ENCODE measurements at places on chromosomes 3 and 15. TPM values are rescaled to one million over a fixed set of nuclear protein-coding genes. Genes with fewer than 3 reads are reported as not detected.

Gene PARP6
- 41.0 TPM for total RNA-seq

Gene GOLGA8G
- total RNA-seq, result not detected

Gene RBP2
- total RNA-seq, result not detected

Gene IL16
- 1.2 TPM for total RNA-seq

Gene INO80
- 10.7 TPM for total RNA-seq

Gene UBE2E2
- 59.2 TPM for total RNA-seq

Gene SLC28A2
- total RNA-seq, result not detected

Gene FAM219B
- total RNA-seq, result 37.0 TPM

Gene RBSN
- total RNA-seq, result 23.7 TPM

Gene ZFYVE19
- total RNA-seq, result 23.2 TPM

Gene MYL3
- total RNA-seq, result 4,961 TPM

DNA sequence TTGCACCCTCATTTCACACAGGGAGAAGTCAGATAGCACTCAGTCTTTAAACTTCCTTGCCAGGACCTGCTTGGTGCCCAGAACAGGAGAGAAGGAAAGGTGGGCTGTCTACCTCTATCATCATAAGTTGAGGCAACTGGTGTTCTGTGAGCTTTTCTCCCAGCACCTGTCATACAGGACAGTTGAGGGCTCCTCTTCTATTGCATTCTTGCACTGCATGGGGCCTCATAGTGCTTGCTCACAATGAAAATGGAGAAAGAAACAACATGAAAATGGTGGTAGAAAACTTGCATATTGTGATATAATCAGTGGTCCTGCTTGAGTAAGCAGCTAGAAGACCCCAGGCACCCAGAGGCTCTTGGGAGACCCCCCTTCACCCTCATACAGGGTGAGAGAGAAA, 311.7 kb upstream of the GOLIM4 start:
- DNase-seq, result no peak
- no peaks in the 10 kb centered on the region for H3K36me3 ChIP-seq
- H3K4me3 ChIP-seq, result no peak overlapping the region
- H3K27me3 ChIP-seq, result no peaks in the 10 kb centered on the region
- H3K27ac ChIP-seq, result no peak overlapping the region
- no peaks in the 10 kb centered on the region for H3K4me1 ChIP-seq

- H3K4me3 ChIP-seq, result no peak overlapping the region
- no peaks in the 10 kb centered on the region for H3K4me1 ChIP-seq
- no peak for DNase-seq
- H3K27ac ChIP-seq, result no peak overlapping the region
- no peaks in the 10 kb centered on the region for H3K27me3 ChIP-seq
- H3K36me3 ChIP-seq, result no peaks in the 10 kb centered on the region
These were observed 249.3 kb upstream of the ZNF717 start for GRCh38 chr3:76034649-76035048.

DNA sequence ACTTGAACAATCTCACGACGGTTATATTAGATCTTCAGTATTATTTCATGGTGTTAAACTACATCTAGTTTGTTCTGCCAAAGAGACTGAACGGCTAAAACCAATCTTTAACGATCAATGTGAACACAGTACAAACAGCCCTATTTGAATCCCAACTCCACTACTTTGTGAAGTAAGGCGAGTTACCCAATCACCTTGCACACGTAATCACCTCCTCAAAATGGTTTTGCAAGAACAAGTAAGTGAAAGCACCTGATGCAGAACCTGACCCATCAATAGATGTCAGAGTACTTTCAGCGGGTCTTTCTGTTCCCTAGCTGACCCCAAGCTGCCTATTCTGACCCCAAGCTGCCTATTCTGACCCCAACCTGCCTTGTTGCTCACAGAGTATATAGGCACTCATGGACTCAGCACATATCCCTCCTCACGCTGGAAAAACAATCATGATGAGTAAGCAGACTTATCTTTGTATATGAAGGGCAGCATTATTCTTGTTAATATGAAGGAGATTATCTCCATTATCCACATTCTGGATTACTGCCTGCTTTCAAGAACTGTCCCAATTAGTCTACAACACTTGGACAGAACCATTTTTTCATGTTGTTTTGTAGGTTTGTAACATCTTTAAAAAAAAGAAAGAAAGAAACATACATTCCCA, 3.7 kb downstream of the KPNA1 start:
- H3K4me1 ChIP-seq, result peaks cover 12% of the 10 kb centered on the region
- no peaks in the 10 kb centered on the region for H3K27me3 ChIP-seq
- H3K27ac ChIP-seq, result no peak overlapping the region
- H3K36me3 ChIP-seq, result no peaks in the 10 kb centered on the region
- no peak overlapping the region for H3K4me3 ChIP-seq

- peak overlapping the region; percentile 56 for H3K27ac ChIP-seq
- H3K27me3 ChIP-seq, result no peaks in the 10 kb centered on the region
- no peak for DNase-seq
- H3K4me1 ChIP-seq, result peaks cover 14% of the 10 kb centered on the region
These were observed 74.6 kb downstream of the ZBTB20 start for GRCh38 chr3:115072265-115073021.

- no peaks in the 10 kb centered on the region for H3K27me3 ChIP-seq
- H3K27ac ChIP-seq, result no peak overlapping the region
- peaks cover 46% of the 10 kb centered on the region for H3K4me1 ChIP-seq
- H3K4me3 ChIP-seq, result no peak overlapping the region
These were observed 161.7 kb downstream of the BBX start for GRCh38 chr3:107684431-107684925.

DNA sequence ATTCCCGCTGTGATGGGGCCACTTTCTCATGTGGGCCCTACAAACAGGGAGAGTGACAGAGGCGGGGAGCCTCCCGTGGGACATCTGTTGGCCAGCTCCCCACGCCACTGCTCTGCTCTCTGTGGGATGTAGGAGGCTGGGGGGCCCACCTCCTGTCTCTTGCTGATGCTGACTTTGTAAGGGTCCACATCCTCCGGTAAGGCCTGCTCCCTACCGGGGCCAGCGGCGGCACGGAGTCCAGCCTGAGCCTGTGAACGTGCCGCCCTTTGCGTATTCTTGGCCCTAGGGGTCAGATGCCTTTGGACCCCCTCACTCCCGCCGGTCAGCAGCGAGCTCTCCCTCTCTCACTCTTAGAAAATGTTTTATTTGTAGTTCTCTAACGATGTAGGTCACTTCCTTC, 153.2 kb downstream of the LRRC28 start:
- H3K27me3 ChIP-seq, result no peaks in the 10 kb centered on the region
- H3K4me1 ChIP-seq, result peaks cover 30% of the 10 kb centered on the region
- no peak overlapping the region for H3K4me3 ChIP-seq
- H3K27ac ChIP-seq, result no peak overlapping the region

DNA sequence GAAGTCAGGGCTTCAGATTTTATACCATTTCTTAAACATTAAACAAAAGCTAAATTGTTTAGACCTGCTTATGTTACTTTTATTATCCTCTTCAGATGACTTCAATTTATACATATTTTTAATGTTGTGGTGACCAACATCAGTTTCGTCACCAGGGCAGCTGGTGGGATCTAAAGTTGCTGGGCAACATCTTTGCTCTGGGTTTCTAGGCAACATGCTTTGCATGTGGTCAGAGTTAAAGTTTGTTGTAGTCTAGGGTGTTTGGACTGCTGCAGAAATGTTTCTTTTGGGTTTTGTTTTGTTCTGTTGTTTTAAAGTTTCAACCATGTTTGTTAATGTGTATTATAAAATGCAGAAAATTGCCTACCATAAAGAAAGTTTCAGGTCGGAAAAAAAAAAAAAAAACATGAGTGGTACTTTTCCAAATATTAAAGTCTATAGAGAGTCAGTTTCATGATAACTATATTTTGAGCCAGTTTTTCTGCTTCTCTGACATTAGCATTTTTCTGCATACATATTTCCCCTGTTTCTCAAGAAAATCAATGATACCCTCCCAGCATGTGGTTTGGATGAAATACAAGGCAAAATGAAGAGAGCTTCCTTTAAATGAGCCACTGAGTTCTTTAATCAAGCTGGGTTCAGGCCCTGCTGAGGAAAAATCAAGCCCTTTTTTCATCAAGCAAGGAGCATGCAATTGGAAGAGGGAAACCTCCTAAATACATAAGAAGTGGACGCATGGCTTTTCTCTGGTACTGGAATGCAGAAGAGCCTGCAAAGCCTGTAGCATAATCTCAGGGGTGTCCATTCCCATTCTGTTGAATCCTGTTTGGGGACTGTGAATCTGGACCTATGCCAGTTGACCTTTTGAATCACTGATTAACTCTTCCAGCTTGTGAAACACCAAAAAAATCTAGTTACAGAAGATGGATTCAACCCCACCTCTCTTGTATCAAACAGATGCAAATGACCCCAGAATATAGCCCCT, 35.0 kb upstream of the VGLL3 start:
- no peaks in the 10 kb centered on the region for H3K4me1 ChIP-seq
- DNase-seq, result no peak
- no peak overlapping the region for H3K27ac ChIP-seq
- H3K36me3 ChIP-seq, result no peaks in the 10 kb centered on the region
- no peak overlapping the region for H3K4me3 ChIP-seq
- H3K27me3 ChIP-seq, result no peaks in the 10 kb centered on the region

GRCh38 chr15:80174017-80174746, 21.4 kb downstream of the FAH start:
- DNase-seq, result no peak
- no peaks in the 10 kb centered on the region for H3K36me3 ChIP-seq
- no peaks in the 10 kb centered on the region for H3K27me3 ChIP-seq
- H3K27ac ChIP-seq, result peak overlapping the region; percentile 39
- no peak overlapping the region for H3K4me3 ChIP-seq

DNA sequence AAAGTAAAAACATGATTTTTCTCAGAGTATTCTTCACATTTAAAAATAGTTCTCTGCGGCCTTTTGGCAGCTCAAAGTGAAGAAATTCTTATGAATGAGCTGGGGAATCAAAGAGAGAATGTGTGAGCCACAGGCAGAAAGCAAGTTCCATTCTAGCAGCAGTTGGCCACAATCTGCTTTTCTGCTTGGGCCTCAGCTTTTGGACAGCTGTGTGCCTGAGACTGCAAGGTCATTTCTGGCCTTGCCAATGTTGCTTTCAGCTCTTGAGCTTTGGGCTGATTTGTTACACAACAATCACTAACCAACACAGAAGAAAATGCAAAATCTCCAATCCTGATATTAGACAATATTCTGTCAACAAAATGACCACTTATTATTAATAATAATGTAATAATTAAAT, 14.4 kb upstream of the TM4SF4 start:
- no peak overlapping the region for H3K4me3 ChIP-seq
- no peak for DNase-seq
- H3K4me1 ChIP-seq, result no peaks in the 10 kb centered on the region
- H3K27me3 ChIP-seq, result no peaks in the 10 kb centered on the region
- H3K36me3 ChIP-seq, result no peaks in the 10 kb centered on the region
- no peak overlapping the region for H3K27ac ChIP-seq

- no peaks in the 10 kb centered on the region for H3K27me3 ChIP-seq
- peaks cover 46% of the 10 kb centered on the region for H3K4me1 ChIP-seq
- no peaks in the 10 kb centered on the region for H3K36me3 ChIP-seq
- H3K4me3 ChIP-seq, result peak overlapping the region; percentile 91
These were observed 1.1 kb downstream of the EIF4G1 start for GRCh38 chr3:184315543-184315867.

DNA sequence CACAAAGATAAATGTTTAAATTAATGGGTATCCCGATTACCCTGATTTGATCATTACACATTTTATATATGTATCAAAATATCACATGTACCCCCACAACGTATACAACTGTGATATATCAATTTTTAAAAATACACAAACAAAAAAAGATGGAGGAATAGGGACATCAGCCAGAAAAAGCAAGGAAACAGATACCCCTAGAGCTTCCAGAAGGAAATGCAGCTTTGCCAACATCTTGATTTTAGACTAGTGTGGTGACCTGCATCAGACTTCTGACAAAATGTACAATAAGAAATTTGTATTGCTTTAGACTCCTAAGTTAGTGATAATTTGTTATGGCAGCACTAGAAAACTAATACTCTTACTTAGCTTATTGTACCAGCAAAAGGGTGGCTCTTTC, 483.8 kb downstream of the TUSC7 start:
- H3K4me1 ChIP-seq, result no peaks in the 10 kb centered on the region
- H3K36me3 ChIP-seq, result no peaks in the 10 kb centered on the region
- no peak overlapping the region for H3K27ac ChIP-seq
- no peak for DNase-seq
- H3K27me3 ChIP-seq, result no peaks in the 10 kb centered on the region

DNA sequence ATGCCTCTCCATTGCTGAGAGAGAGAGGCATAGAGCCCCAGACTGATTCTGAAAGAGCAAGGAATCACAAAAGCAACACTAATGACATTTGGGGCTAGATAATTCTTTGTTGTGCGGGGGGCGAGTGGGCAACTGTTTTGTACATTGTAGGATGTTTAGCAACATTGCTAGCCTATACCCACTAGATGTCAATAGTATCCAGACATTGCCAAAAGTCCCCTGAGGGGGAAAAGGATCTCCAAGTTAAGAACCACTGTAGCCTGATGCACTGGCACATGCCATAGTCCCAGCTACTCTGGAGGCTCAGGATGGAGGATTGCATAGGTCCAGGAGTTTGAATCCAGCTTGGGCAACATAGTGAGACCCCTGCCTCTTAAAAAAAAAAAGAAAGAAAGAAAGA, 22.8 kb upstream of the GOLM2 start:
- H3K4me1 ChIP-seq, result no peaks in the 10 kb centered on the region
- no peaks in the 10 kb centered on the region for H3K36me3 ChIP-seq
- H3K27me3 ChIP-seq, result no peaks in the 10 kb centered on the region
- no peak for DNase-seq
- H3K4me3 ChIP-seq, result no peak overlapping the region

DNA sequence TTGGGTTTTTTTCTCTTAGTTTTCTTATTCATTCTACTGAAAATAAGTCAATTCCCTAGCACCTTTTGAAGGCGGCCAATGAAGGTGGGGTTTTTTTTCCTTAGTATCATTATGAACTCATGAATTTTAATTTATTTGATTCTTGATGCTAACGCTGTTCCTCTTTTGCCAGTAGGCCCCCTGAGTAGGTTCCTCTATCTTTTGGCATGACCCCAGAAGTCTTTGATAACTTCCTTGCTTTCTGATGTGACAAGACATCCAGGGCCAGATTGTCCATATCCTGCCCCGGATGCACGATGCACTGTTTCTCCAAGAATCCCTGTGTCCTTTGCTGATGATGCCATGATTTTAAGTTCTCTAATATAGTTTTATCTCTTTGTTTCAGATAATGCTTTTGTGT, 20.6 kb downstream of the LRRK1 start:
- H3K4me3 ChIP-seq, result no peak overlapping the region
- DNase-seq, result no peak
- no peaks in the 10 kb centered on the region for H3K27me3 ChIP-seq
- no peak overlapping the region for H3K27ac ChIP-seq
- H3K36me3 ChIP-seq, result no peaks in the 10 kb centered on the region
- H3K4me1 ChIP-seq, result no peaks in the 10 kb centered on the region

GRCh38 chr3:43584043-43584826, 37.6 kb downstream of the ANO10 start:
- no peak overlapping the region for H3K27ac ChIP-seq
- no peaks in the 10 kb centered on the region for H3K27me3 ChIP-seq
- H3K4me1 ChIP-seq, result peaks cover 7% of the 10 kb centered on the region
- no peaks in the 10 kb centered on the region for H3K36me3 ChIP-seq

- no peak for DNase-seq
- no peaks in the 10 kb centered on the region for H3K36me3 ChIP-seq
- no peaks in the 10 kb centered on the region for H3K27me3 ChIP-seq
- H3K4me3 ChIP-seq, result no peak overlapping the region
- no peaks in the 10 kb centered on the region for H3K4me1 ChIP-seq
- no peak overlapping the region for H3K27ac ChIP-seq
These were observed 198.7 kb downstream of the NTRK3 start for GRCh38 chr15:88057836-88058235.
